ENCODE measurements at places on chromosomes 3 and 15.

DNA sequence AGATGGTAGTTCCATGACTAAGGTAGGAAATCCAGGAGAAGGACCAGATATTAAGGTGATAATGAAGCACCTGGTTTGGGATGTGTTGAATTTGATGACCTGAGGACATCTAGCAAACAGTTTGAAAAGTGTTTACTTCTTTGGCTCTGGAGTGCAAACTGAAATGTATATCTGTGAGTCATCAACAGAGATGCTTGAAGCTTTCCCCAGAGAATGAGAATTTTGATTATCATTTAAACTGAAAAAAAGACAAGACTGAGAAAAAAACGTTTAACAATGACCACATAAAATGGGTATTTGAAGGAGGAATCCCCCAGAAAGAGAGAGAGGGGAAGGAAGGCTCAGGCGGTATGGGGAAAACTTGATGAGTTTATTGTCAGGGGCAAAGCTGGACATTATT, 20.7 kb upstream of the GSK3B start:
- no peak for DNase-seq

DNA sequence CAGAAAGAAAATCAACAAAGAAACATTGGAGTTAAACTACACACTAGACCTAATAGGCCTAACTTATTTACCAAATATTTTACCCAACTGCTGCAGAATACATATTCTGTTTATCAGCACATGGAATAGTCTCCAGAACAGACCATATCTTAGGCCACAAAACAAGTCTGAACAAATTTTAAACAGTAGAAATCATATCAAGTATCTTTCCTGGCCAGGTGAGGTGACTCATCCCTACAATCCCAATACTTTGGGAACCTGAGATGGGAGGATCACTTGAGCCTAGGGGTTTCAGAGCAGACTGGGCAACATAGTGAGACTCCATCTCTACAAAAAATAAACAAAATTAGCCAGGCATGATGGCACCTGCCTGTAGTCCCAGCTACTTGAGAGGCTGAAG, 18.1 kb upstream of the KPNA4 start:
- no peak for DNase-seq

DNA sequence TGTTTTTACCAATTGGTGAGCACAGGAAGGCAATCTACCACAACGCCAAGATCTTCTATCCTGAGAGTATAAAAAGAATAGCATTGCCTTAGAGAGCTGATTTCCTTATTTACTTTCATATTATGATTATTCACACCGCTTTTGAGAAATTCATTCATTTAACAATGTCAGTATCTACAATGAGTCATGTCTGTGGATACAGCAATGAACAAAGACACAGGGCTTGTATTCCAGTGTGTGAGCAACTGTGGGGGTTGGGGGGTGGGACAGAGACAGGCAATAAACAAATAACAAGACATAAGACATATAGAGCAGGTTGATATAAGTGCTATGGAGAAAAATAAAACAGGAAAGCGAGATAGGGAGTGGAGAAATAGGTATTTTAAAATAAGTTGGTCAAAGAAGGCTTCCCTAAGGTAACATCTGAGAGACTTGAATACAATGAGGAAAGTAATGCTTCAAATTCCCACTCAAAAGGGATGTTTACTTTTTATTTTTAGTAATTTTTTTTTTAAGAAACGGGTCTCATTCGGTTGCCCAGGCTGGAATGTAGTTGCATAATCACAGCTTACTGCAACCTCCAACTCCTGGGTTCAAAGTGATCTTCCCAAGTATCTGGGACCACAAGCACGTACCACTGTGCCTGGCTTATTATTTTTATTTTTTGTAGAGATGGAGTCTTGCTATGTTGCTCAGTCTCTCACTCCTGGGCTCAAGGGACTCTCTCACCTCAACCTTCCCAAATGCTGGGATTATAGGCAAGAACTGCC, 45.7 kb downstream of the PGBD4 start:
- DNase-seq: no peak

DNA sequence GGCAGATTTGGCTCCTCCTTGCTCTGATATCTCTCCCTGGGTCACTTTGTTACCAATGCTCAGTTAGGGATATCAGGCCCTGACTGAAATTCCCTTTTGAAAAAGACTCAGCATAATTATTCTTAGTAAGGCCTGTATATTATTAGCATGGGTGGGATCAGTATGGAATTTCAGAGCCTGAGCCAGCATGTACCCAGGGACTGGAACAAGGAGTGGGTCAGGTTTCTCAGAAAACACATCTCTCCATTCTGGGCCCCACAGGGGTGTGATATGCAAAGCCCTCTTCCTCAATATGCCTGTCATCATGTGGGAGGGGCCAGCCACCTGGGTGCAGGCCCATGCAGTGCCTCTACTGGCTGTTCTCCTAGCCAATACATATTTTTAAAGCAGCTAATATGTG, 423.2 kb downstream of the EPHB1 start:
- DNase-seq: no peak

DNA sequence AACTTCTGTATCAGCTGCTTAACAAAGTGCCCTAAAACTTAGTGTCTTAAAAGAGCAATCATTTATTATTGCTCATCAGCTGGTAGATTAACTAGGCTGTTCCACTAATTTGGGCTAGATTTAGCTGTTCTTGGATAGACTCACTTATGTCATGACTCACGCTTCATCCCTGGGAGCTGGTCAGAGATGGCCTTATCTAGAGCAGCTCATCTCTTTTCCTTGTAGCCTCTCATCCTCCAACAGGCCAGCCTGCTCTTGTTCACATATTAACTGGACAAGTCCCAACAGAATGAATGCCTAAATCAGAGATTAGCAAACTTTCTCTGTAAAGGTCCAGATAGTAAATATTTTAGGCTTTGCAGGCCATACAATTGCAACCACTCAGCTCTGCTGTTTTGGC, 66.9 kb upstream of the PLAAT1 start:
- DNase-seq: no peak

DNA sequence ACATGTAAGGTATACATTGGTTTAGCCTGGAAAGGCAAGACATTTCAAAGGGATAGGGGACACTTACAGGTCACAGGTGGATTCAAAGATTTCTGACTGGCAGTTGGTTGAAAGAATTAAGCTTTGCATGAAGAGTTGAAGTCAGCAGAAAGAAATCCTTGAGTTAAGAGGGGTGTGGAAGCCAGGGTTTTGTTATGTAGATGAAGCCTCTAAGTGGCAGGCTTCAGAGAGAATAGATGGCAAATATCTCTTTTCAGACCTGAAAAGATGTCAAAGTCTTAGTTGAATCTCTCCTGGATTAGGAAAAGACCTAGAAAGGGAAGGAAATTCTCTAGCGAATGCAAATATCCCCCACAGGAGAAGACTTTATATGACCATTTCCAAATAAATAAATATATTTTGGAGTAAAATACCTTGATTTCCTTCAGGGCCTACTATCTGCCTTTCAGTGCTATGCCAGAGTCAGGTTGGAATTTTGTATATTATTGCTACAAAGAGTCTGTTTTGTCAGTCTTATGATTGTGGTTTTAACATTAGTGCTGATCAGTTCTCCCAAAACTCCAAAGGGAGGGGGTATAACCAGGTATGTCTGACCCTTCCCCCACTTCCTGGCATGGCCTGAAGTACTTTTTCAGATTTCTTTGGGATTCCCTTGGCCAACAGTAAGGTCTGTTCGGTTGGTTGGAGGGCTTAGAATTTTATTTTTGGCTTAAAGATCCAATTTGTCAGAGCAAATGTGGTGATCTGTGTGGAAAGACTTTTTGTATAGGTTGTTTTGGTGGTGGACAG, 286.4 kb downstream of the LRTM1 start:
- DNase-seq: no peak

- no peak for DNase-seq
These were observed 55.4 kb downstream of the SPRED1 start for GRCh38 chr15:38307861-38308641.
